ENCODE measurements at places on chromosomes 11 and 22.

DNA sequence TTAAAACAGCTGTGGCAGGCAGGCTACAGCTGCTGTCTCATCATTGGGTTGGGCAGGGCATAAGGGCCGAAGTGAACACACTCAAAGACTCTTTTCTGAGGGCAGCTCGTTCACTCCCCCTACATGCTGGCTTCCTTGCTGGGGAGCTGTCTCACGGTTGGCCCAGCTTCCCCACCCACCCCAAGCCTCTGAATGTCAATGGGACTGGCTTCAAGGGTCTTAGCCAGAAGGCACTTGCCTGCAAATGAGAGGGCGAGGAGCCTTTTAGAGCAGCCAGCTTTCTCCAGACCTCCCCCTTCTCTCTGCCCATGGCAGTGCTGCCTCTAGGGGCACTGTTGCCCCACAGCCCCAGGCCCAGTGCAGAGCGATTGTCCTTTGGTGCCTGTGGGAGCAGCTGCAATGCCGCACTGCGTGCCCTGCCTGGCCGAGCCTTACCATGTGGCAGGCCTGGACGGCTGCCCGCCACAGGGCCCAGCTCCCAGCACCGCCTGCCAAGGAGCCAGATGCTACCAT is 94.7 kb upstream of the RASSF10 start:
- peak; percentile 62 for DNase-seq

GRCh38 chr11:58629857-58630256 is 7.4 kb downstream of the CNTF start:
- peak; percentile 2 for DNase-seq

GRCh38 chr11:44833877-44834452 is 107.2 kb downstream of the TSPAN18 start:
- peak; percentile 33 for DNase-seq

- DNase-seq = no peak
Observed at GRCh38 chr11:113979431-113979830, 4.5 kb downstream of the HTR3A start.

DNA sequence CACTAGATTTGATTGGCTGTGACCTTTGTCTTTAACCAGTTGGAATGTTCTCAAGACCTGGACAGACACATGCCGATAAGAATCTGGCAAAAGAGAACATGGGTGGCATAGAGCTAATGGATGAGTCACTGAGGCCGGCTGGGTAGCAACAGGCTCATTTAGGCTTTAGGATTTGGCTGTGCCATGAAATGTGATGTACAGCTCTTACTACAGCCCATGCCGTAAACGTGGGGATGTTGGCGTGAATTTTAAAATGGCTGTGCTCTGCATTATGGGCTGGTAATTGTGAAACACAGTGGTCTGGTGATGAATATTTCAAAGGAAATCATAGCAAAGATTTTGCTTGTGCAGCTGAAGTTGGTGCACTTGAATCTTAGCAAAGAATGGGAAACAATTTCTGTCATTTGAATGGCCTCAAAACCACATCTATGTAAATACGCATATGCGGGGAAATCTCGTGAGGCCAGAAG is 332.4 kb downstream of the TBC1D22A start:
- no peak for DNase-seq

DNA sequence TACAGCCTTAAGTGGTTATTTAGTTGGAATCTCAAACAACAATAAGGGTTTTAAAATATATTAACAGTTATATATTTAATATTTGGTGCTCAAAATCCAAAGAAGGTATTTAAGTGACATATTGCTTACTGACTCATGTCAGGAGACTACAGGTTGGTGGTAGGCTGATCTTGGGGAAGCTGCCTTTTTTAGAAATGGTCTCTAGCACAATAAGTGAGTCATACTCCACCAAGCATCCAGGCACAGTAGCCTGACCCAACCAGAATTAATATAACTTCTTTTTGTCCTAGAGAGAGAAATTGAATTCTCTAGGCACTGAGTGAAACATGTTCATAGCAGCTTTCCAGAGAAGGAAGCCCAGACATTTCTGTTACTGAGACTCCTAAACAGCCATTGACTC is 868.5 kb upstream of the TENM4 start:
- DNase-seq = no peak

GRCh38 chr11:43119275-43119970 is 192.4 kb upstream of the API5 start:
- DNase-seq = no peak

DNA sequence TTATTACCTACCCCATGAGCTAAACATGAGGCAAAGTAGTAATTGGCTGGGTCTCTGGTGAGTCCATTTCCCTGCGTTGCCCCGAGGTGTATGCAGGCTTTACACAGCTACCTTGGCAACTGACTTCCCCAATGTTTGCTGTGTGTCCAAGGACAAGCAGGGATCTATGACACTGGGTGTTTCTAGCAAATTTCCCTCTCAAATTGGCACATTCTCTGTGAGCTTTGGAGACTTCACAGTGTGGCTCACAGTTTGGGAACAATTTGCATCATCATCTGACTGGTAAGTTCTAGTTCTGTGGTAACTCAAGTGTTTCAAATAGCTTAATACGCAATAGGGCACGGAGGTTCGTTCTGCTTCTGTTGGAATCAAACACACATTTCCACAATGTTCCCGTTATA is 12.5 kb downstream of the NNMT start:
- DNase-seq = no peak

DNA sequence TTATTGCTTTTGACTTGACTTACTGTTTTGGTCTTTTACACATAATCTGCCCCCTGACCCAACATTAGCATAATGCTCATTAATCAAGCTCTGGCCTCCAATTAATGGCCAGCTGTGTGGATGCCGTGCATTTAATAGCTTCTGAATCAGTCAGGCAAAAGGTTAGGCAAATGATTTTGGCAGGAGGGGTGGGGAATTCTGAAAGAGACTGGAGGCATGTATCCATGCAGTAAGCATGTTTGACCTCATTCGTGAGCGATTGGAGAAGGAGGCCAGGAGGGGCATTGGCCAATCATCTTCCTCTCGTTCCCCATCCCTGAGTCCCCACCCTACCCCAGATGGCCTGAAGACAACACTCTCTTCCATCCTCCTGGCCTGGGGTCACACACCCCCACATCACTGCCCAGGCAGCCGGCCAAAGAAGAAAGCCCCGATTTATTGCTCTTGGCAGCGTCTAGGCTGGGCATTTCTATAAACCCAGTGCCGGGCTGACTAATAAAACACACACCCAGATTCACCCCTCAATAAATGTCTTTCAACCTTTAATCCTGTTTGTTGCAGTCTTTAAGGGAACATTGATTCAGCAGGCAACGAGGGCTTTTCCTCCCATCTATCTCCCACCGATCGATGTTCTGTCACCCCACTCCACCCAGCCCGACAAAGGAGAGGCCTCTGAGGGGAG is 150.0 kb downstream of the OPCML start:
- DNase-seq = no peak

- DNase-seq = no peak
Observed at GRCh38 chr11:43998308-43998707, 49.5 kb upstream of the ACCSL start.

DNA sequence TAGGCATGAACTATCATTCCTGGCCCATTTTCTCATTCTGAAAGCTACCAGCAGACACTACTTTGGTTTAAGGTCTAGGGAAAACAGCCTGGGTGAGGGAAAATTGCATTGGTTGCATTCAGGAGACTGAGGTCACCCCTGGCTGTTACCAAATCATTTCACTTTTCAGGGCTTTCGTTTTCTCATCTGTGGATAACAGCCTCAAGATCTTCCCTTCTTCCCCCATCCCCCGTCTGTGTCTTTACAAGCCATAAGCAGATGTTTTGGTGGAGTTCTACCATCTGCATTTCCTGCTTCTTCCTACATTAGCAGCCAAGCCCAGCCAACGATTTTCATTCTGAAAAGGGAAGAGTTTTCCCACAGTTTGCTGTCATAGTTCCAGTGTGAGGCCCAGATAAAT is 130.4 kb downstream of the HIPK3 start:
- no peak for DNase-seq

- no peak for DNase-seq
Observed at GRCh38 chr11:95163106-95163505, 67.9 kb downstream of the SESN3 start.
